GM23338 (cell line): ENCODE measurements at places on chromosomes 2 and 18. TPM values are rescaled to one million over a fixed set of nuclear protein-coding genes. Genes with fewer than 3 reads are reported as not detected.

DNA sequence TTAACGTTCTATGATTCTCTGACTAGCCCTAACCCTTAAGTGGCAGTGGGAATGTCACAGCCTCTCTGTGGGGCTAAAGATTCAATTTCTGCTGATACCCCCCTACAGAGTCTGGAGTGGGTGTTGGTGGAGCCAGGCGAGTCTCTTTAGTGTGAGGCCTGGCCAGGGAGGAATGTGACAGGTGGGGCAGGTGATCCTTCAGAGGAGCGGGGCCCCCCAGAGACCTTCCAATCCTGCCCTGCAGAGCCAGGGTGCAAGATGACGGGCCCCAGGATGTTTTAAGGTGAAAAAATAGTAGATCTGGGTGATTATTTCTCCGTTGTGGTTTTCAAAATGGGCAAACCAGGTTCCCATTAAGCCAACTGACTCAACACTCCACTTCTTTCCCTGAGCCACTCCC is 28.2 kb upstream of the DNMT3A start:
- no peak overlapping the region for H3K27ac ChIP-seq
- no peaks in the 10 kb centered on the region for H3K36me3 ChIP-seq
- H3K27me3 ChIP-seq = no peaks in the 10 kb centered on the region
- 0 out of 2 replicates have a peak, but pooled peaks cover 3% of the 10 kb centered on the region for H3K4me1 ChIP-seq

DNA sequence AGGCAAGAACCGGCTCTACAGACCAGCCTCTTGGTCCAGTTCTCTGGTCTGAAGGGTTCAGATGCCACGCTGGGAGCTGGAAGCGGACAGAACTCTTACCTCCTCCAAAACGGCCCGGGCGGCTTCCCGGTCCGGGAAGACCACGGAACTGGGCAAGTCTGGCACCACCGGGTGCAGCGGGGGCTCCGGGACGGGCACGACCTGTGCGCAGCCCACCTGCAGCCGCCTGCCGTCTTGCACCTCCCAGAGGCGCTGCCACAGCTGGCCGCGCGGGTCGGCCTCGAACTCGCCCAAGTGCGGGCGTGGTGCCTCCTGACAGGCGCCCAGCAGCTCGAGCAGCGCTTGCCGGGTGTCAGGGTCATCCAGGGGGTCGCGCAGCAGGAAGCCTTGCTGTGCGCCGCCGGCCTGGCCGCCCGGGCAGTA is 773 bp downstream of the CMPK2 start:
- no peak overlapping the region for H3K27ac ChIP-seq
- peaks cover 48% of the 10 kb centered on the region for H3K27me3 ChIP-seq
- H3K4me3 ChIP-seq = peak overlapping the region; percentile 71
- DNase-seq = peak; percentile 21
- H3K36me3 ChIP-seq = no peaks in the 10 kb centered on the region

ALPP gene
- 0.07 TPM in 1 of 2 replicates, not detected in the other for polyA plus RNA-seq

DNA sequence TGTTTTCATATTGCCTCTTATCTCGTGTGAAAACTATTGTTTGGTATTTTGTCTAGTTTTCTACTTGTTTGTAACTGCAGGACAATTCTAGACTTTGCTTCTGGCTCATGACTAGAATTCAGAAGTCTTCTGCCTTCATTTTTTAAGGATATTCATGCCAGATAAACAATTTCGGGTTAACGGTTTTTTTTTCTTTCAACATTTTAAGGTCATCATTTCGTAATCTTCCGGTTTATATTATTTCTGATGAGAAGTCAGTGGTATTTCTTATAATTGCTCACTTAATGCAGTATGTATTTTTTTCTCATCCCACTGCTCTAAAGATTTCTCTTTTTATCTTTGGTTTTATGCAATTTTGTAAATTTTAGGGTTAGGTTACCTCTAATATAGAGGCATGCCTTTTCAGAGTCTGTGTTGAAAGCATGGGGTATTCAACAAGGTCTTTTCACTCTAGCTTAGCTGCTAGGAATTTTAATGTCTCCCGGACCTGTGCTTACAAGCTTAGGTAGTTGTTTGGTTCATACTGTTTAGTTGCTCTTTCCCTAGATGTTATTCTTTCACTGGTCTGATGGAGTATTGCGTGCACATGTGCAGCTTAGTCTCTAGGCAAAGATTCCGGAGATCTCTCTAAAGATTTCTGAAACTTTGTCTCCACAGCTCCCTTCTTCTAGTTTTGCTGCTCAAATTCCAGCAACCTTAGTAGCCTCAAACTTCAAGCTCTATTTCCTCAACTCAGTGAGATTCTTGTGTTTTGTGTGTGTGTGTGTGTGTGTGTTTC is 198.1 kb downstream of the MCFD2 start:
- no peaks in the 10 kb centered on the region for H3K36me3 ChIP-seq
- H3K4me3 ChIP-seq = no peak overlapping the region
- H3K27ac ChIP-seq = peak overlapping the region; percentile 45; the same call in 1 of the 2 replicates

DTNA gene
- 9.5 and 11.5 TPM in 2 replicates for polyA plus RNA-seq
